Stimulated activated CD4-positive, alpha-beta T cell treated with anti-CD3 and anti-CD28 coated beads, Interleukin-1b, Interleukin-23, amount 100 ng/mL, for 24 hours (primary cell): ENCODE measurements at places on chromosomes 6 and 20.

- no peak for DNase-seq
Observed at GRCh38 chr6:144555066-144555465, 269.9 kb downstream of the UTRN start.

DNA sequence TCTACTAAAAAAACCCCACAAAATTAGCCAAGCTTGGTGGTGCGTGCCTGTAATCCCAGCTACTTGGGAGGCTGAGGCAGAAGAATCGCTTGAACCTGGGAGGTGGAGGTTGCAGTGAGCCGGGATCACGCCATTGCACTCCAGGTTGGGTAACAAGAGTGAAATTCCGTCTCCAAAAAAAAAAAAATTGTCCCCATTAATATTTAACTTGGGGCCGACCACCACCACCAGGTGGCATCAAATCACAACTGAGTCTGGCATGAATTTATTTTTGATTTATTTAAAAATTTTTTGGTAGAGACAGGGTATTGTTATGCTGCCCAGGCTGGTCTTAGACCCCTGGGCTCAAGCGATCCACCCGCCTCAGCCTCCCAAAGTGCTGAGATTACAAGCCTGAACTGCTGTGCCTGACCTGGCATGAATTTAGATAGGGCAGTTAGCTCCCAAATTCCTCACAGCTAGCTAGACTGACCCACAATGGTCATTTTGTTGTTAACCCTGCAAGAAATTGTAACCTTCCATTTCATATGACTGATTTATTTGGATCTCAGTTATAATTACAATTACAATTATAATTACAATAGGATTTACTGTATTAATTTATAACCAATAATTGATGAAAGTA, 17.1 kb upstream of the BEND3 start:
- no peak for DNase-seq

DNA sequence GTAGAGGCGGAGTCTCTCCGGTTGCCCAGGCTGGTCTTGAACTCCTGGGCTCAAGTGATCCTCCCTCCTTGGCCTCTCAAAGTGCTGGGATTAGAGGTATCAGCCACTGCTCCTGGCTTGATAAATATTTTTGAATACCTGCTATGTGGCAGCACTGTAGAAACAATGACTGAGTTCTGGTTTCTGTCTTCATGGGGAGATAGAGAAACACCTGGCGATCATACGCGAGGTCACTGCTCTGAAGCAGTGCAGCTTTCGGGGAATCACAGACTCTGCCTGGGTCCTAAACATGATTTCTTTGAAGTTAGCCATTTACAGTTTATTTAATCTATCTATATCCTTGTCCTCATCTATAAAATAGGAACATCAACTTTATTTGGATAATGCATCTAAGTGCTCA, 31.2 kb downstream of the DOK5 start:
- no peak for DNase-seq

DNA sequence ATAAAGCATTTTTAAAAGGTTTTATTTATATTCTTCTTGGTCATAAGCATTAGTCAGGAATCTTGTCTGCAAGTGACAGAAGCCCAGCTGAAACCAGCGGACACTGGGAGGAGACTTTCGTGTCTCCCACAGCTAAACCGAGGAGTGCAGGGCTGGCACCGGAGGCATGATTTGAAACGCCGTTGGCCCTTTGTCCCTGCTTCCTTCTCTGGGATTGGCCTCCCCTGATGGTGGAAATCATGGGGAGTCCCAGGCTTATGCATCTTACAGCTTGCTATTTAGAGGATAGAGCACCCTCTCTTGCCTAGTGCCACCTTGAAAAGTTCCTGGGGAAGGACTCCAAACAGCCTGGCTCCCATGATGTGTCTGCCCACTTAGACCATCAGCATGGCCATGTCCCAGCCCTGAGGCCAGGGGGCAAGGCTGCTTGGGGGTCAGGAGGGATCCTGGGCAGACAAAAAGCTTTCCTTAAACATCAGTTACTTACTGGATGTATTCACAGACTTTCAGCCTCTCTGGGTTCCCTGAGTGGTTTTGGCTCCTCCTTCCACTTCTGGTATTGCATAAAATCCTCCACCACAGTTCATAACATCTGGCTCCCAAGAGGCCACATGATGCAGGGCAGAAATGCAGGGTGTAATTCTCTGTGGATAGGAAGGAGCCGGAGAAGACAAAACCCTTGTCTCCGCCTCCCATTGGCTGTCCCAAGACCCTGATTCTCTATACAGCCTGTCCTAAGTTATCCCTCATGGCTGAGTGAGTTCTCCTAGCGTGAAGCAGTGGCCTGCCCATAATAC, 49.3 kb upstream of the INSM1 start:
- no peak for DNase-seq

DNA sequence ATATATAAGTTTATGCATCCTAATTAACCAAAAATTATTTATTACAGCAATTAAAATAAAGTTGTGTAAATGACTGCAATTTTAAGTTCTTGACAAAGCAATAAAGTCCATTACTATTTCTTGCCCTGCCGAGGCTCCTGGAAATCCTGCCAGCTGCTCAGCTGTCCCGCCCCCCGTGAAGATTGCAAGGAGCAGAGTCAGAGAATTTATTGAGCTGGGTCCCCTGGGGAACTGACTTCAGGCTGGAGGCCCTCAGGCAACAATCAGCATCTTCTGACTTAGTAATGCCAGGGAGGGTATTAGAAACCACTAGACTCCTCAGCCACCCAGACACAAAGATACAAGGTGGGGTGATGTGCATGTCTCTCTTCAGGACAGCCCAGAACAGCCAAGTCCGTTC, 92.3 kb downstream of the EDN3 start:
- no peak for DNase-seq

DNA sequence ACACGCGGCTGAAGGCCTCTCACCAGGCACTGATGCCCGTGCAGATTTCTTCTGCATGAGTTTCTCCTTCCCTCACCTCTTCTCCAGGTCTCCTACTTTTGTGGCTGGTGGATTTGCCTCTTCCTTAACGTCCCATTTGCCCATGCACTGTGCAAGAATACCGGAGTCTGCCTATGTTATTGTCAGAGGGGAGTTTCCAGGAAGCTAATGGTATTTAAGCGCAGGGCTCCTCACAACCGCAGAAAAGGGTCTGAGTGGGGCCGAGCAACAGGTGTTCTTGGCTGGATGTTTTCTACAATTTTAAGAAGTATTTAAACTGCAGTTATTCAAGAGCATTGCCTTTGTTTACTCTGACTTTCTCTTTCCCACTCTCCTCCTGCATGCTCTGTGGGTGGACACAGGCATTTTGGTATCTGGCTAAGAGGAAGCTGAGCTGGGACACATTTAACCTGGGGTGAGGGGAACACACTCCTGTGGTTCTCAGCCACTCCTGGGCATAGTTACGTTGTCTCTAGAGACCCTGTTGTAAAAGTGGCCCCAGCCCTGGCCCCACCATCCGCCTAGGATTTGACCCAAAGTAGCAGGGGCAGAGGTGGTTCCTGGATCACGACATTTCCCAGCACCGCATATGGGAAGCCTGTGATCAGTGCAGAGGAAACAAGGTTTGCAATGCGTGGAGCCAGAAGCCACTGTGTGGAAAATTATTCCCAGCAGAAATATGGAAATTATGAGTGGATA, 34.4 kb downstream of the GGTLC1 start:
- no peak for DNase-seq

GRCh38 chr6:108884211-108885059, 36.2 kb downstream of the ARMC2 start:
- no peak for DNase-seq

GRCh38 chr20:8971669-8972316, 97.1 kb upstream of the PLCB4 start:
- no peak for DNase-seq

DNA sequence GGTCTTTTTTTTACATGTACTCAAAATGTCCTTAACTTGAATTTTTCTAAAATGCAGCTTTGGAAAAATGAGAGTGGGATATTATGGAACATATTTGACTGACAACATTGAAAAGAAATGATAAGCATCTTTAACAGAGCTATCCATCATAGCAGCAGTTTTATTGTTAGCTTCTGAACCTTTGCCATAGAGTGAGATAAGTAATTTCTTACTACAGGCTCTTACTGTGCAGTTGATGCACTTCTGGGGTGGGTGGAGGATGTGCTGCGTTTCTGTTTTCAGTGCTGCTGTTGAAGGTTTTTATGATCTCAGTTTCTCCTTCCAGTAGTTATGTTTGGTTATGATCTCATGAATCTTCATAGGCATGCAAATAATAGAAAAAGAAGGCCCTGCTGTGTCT, 267.0 kb downstream of the TMEM242 start:
- DNase-seq, result peak; percentile 23

DNA sequence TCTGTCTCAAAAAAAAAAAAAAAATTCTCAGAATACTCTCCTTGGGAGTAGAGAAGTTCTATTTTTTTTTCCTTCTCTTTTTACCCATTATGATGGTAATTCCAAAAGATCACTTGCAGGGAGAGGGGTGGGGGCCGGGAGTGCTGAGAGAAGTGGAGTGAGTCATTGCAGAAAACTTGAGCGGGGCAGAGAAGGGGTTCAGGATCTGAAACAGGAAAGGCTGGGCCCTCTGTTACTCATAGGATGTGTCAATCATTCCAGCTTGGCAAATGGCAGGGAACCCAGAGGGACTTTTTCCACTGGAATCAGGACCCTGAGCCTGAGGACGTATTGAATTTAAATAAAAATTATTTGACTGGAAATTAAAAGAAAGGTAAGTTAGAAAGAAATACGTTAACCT, 111.4 kb upstream of the ARMC2 start:
- DNase-seq, result no peak

GRCh38 chr6:26439151-26440125, 866 bp upstream of the BTN3A3 start:
- no peak for DNase-seq

- DNase-seq, result no peak
Observed at GRCh38 chr6:148192310-148192709, 150.3 kb upstream of the SASH1 start.

GRCh38 chr6:144840619-144841018, 555.5 kb downstream of the UTRN start:
- no peak for DNase-seq

- DNase-seq, result no peak
Observed at GRCh38 chr6:144310765-144311164, 25.6 kb downstream of the UTRN start.

DNA sequence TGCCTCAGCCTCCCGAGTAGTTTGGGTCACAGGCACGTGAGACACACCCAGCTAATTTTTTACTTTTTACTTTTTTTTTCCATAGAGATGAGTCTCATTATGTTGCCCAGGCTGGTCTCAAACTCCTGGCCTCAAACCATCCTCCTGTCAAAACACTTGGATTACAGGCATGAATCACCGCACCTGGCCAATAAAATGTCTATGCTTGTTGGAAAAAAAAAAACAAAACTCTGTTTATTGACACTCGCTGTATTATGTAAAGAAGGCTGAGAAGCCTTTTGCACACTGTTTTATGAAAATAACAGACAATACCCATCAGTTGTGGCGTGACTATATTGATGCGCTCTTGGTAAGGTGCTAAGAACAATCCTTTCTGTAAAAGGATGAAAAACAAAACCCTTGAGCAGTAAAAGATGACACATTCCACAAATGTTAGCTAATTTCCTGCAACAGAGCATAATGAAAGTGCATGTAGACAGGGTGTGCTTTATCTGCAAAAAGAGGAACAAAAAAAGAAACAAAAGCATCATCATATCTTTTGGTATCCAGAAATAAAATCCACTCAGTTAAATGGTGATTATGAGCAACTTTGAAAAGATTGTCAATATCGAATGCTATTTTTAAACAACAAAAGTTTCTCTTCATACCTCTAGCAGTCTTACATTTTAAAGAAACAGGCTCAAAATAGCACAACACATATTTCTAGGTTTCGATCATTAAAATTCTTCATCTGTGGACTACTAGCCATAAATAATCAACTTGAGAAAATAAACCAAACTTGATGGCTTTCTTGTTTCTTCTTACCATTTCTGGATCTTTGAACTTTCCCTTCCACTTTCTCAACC, 108.3 kb upstream of the PHACTR1 start:
- DNase-seq, result no peak

DNA sequence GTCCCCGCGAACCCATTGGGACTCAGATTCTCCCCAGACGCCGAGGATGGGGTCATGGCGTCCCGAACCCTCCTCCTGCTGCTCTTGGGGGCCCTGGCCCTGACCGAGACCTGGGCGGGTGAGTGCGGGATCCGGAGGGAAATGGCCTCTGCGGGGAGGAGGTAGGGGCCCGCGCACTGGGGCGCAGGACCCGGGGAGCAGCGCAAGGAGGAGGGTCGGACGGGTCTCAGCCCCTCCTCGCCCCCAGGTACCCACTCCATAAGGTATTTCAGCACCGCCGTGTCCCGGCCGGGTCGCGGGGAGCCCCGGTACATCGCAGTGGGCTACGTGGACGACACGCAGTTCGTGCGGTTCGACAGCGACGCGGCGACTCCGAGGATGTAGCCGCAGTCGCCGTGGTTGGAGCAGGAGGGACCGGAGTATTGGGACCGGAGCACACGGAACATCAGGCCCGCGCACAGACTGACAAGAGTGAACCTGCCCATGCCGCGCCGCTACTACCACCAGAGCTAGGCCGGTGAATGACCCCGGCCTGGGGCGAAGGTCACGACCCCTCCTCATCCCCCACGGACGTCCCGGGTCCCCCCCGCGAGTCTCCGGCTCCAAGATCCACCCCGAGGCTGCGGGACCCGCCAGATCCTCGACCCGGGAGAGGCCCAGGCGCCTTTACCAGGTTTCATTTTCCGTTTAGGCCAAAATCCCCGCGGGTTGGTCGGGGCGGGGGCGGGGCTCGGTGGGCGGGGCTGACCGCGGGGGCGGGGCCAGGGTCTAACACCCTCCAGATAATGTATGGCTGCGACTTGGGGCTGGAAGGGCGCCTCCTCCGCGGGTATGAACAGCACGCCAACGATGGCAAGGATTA, 15.7 kb upstream of the HLA-A start:
- peak; percentile 70 for DNase-seq

GRCh38 chr6:2916158-2916925, 13.2 kb upstream of the SERPINB9 start:
- DNase-seq, result no peak

DNA sequence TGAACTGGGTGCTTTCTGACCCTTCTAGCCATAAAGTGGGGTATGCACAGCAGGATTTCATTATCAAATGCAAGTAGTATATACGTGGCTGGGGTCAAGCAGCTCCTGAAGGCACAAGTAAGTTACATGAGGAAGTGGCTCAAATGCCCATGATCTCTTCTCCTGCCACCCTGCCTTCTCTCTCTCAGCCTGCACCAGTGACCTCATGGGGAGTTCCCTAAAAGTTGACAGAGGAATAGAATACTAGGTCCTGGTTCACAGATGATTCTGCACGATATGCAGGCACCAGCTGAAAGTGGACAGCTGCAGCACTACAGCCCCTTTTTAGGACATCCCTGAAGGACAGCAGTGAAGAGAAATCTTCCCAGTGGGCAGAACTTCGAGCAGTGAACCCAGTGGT, 282.0 kb downstream of the BCKDHB start:
- no peak for DNase-seq

DNA sequence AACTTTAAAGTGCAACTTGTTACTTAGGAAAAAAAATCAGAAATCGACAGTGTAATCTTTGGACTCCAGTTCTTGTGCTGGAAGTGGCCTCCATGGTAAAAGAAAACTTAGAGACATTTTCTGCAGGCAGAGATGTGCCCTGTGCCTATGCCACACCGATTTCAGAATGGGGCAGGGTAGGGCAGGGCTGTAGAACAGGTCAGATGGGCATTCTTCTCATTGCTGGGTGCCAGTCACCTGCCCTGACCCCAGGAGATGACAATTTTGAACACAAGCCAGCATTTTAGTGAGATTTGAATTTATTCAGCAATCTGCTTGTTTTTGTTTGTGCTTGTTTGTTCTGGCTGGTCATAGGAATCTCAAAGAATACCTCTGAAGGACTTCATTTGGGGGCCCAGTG, 63.3 kb downstream of the SASH1 start:
- DNase-seq, result no peak

GRCh38 chr20:63738687-63739129, 868 bp upstream of the SLC2A4RG start:
- DNase-seq, result no peak

GRCh38 chr20:9609887-9610502, 95.6 kb downstream of the LAMP5 start:
- DNase-seq, result peak; percentile 12
